ENCODE measurements at places on chromosomes 5 and 9.

- no peak for DNase-seq
Measured at GRCh38 chr5:62690421-62690820, 111.8 kb downstream of the LRRC70 start.

DNA sequence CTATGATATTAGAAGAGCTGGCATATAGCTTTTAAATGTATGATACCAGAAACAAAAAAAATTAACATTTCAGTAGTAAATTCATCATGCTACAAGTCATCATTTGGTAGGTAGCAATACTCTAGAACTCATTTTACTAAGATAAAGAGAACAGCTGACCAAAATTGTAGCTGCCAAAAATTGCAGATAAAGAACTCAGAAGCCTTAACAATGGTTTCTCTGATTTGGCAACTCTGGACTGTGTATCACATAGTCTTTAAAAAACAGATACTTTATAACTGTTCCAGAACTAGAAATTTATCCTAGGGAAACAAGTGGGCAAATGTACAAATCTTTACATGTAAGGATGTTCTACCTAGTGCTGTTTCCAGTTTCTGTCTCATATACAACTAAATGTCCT lies 33.9 kb downstream of the ZFR start:
- DNase-seq = no peak

GRCh38 chr9:125626187-125626586 lies 80.8 kb downstream of the MAPKAP1 start:
- DNase-seq = no peak

DNA sequence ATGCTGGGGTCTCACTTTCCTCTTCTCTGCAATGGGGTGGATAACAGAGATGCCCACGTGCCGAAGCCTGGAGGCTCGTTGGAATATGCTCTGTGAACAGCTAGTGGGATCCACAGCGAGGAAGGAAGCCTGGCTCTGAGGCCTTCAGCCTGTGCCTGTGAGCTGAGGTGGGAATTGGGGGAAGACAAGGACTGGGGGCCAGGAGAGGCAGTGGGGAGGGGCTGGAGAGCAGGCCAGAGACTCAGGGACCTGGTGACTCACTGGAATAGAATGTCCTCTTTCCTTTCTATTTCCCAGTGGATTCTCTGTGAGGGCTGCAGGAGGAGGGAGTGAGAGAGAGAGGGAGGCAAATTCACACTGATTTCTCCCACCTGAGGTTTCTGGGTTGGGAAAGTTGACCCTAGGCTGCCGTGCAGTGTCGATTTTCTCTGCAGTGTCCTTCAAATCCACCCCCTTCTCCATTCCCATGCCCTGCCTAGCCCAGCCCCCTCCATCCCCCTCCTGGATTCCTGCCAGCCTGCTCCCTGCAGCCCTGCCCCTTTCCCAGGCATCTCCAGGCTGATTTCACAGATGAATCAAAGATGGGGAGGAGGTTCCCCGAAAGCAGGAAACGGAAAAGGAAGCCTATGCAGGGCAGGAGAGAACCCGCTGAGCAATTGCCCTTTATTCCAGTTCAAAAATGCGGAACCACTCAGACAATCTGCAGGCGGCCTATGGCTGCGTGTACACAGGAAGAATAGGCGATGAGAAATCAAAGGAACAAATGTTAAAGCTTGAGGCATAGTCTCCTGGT lies 1.4 kb upstream of the SPAAR start:
- peak; percentile 34 for DNase-seq

- DNase-seq = peak; percentile 91
Measured at GRCh38 chr9:82781921-82782392, 281.0 kb downstream of the RASEF start.

Measured in NCI-H1105 (cell line).